Caco-2 (cell line): ENCODE measurements at places on chromosomes 5 and 9.

DNA sequence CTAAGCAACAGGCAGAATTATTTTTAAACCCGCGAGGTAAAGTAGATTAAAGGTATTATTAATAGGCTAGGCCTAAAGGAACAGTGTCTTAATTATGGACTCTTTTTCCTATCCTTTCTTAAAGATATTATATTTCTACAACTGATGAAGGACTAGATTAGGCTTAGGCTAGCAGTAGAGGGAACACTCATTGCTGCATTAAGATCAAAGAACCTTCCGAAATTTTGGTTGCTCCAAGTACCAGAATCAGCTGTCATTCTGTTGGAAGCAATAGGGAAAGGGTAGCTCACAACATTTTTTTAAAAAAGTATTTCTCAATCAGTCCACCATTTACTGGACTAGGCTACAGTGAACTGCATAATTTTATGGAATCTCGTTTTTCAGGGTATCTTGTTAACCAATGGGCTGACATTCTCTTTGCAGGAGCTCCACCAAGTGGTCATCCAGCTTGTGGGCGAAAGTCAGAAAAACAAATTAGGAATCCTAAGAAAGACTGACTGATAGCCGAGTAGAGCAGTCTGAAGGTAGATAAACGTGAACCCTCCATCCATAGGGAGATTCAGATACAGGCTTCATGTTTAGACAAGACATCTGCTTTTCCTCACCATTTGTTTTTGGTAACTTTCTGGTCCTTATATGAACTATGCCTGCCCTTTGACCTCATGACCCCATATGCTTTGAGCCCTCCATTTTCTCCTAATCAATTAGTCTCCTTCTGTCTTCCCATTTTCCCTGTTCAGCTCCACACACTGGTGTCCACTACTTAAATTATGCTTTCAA lies 103.6 kb upstream of the CHD1 start:
- peak; percentile 75 for DNase-seq

GRCh38 chr5:104018299-104018698 lies 455.7 kb upstream of the NUDT12 start:
- no peak for DNase-seq

GRCh38 chr9:10366171-10366779 lies 246.5 kb downstream of the PTPRD start:
- DNase-seq: peak; percentile 10

- no peak for DNase-seq
Measured at GRCh38 chr5:57503433-57503832, 20.8 kb upstream of the ACTBL2 start.

DNA sequence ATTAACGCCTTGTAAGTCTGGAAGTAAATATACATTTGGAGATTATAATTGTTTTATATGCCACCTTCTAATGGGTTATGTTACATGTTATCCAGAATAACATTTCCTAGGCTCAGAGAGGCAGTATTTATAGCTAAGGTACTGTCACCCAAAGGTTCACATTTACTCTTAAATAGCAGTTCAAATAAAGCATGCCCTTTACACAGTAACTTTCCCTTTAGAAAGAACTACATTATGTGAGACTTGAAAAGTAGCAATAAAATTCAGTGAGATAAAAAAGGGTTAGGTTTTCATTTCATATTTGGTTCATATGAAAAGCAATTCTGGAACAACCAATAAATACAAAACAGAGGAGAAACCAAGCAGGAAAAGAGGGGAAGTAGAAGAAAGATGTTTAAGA lies 35.1 kb downstream of the SKIC3 start:
- no peak for DNase-seq

DNA sequence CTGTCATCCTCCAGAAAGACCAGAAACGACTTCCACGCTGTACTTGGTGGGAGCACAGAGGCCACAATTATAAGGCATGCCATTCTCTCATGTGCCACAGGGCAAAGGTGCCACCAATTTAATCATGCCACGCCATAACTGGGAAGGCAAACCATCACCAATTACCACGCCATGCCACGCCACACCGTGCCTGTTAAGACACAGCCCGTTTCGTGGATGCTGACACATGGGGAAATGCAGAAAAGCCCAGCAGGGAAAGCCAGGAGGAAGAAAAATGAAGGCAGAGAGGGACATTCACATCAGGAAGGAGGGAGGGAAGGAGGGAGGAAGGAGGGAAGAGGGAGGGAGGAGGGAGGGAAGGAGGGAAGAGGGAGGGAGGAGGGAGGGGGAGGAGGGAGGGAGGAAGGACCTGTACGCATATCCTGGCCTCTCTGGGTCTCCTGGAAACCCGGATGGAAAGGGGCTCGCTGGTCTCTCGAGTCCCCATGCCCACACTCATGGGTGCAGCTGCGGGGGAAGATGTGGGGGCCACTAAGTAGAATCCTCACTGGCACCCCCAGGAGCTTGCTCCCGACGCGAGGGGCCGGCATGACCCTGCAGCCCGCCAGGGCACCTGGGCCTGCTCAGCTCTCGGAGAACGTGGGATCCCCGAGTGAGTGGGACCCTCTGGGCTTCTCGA lies 61.7 kb upstream of the UBAC1 start:
- DNase-seq: no peak

DNA sequence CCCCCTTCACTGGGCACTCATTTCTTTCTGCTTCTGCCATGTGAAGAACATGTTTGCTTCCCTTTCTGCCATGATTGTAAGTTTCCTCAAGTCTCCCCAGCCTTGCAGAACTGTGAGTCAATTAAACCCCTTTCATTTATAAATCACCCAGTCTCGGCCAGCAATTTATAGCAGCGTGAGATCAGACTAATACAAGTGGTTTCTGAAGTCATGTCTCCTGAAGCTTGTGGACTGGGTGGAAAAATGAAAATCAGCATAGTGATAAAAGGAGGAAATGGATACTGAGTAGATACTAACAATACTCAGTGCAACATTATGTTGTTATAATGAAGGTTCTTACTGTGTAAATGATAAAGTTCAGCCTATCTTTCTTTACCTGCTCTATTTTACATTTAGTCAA lies 35.1 kb downstream of the NNT start:
- DNase-seq: no peak

- DNase-seq: no peak
Measured at GRCh38 chr9:130118841-130119518, 53.2 kb upstream of the NCS1 start.

GRCh38 chr5:161098516-161098915 lies 246.5 kb upstream of the ATP10B start:
- DNase-seq: no peak

DNA sequence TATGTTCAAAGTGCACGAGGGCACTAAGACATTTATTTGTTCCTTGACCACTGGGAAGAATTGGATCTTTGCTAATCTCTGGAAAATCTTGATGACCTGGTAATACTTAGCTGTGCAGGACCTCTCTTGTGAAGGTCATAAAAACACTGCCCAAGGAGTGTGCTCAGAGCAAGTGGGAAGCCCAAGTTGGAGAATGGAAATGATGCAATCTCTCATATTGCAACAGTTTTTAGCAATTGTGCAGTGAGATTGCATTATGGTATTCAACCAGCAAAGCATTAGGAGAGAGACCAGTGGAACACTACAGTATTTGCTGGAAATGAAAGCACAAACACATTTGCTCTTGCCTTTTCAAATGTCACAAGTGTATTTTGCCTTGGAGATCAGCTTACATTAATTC lies 34.5 kb downstream of the TXNDC8 start:
- DNase-seq: no peak

- DNase-seq: no peak
Measured at GRCh38 chr9:71767776-71768321, 464 bp downstream of the CEMIP2 start.
